ENCODE measurements at places on chromosomes 7 and 10.

DNA sequence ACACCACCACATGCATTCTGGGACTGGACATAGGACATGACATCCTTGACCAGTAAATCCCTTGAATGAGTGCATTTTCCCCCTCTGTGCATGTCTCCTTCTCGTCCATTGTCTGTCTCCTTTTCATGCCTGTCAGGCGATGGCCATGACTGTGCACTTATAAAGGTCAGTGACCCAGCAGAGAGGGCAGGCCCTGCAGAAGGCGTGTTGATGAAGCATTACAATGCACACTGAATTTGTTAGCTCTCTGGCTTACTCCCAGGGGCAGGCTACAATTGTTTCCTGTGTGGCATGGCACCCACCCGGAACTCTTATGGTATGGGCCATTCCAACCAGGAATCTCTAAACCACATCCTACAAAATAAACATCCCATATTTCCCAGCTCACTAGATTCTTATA is 71.1 kb downstream of the SAMD9 start:
- DNase-seq: no peak

DNA sequence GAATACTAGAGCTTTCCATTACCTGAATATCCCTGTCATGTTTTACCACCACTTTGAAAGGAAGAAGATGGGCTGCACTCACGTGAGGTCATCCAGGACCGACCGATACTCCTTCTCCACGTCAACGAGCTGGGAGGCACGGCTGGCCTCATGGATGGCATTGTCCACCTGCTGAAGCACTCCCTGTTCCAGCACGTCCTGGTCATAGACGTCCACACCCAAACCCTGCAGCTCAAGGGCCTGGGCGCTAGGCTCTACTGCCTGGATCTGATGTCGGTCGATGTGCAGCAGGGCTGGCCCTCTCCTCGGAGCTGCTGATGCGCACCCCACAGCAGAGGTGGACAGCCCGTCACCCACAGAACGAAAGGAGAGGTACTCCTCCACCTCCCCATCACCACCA is 6.5 kb downstream of the ERCC6 start:
- DNase-seq: no peak

GRCh38 chr10:127318396-127318795 is 122.0 kb upstream of the INSYN2A start:
- no peak for DNase-seq

DNA sequence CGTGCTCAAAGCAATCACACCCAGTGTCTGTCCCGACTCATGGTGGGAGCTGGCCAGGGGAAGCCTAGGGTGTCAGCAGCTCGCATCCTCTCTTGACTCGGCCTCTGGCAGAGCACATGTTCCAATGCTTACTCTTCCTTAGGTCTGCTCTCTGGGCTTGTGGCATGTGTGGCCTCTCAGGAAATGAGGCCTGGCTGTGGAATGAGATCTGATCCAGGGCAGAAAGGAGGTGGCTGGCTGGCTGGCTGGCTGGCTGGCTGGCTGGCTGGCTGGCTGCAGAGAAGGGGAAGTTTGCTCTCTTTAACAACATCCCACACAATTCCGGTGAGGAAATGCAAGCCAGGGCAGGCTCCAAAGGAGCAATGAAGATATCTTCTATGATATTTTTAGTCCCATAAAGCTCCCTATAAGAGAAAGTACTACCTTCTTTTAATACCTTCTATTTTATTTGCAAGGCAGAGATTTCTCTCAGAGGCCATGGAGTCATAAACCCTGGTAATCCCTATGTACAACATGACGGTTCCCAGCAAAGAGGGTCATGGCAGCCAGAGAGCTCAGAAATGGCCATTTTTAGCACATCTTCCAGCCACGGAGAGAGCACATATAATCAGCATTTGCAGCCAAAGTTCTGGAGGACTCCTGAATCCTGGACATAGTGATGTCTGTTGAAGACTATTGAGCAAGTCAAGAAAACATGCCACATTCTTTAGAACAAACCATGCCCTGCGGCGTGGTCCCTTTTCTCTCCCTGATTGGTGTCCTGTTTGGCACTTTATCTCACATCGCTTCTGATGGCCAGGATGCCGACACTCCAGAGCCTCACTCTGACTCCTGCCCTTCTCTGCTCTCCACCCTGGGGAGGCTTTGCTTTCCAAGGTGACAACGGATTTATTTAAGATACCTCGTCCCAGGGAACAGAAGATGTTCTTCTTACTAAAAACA is 153.7 kb downstream of the FANK1 start:
- DNase-seq: peak; percentile 78

GRCh38 chr10:35480142-35480541 is 125.0 kb upstream of the GJD4 start:
- no peak for DNase-seq

DNA sequence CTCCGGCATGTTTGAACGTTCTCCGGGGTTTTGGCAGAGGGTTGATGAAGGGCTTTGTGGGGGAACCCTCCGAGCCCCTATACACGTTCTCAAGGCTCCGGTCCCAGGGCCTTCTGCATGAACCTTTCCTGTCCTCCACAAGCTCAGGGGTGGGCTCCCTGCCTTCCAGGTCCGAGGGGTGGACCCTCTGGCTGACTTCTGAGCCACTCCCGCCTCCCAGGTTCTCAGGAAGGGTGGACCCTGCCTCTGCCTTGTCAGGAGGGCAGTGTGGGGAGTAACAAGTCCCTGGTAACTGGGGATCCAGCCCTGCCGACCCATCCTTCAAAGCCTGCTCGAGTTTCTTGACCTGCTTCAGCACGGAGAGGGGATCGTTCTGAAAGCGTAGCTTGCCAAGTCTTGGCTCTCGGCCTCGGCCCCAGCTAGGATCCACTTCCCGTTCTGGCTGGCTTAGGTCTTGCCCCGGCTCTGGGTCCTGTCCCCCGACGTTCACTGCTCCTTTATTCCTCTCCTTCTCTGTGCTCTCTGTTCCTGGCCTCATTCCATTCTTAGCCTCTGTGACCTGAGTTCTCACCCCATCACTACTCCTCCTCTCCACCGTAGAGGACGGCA is 38.9 kb downstream of the DENND2A start:
- no peak for DNase-seq

DNA sequence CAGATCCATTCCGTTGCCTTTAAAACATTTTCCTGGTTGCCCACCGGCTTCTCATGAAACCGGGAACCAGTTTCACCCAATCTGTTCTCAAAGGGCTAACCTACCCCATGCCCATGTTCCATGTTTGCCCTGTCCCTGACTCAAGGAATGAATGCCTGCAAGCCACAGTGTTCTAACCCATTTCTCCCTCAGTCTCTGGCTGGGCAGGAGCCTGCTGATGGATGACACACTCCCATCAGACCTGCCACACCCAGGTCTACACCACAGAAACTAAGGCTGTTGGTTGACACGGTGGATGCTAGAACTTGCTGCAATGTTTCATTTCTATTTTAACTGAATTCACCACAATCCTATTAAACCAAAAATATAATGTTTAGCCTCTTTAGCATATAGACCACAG is 15.6 kb downstream of the CLRN3 start:
- no peak for DNase-seq

GRCh38 chr7:35604595-35604994 is 90.3 kb downstream of the HERPUD2 start:
- no peak for DNase-seq

DNA sequence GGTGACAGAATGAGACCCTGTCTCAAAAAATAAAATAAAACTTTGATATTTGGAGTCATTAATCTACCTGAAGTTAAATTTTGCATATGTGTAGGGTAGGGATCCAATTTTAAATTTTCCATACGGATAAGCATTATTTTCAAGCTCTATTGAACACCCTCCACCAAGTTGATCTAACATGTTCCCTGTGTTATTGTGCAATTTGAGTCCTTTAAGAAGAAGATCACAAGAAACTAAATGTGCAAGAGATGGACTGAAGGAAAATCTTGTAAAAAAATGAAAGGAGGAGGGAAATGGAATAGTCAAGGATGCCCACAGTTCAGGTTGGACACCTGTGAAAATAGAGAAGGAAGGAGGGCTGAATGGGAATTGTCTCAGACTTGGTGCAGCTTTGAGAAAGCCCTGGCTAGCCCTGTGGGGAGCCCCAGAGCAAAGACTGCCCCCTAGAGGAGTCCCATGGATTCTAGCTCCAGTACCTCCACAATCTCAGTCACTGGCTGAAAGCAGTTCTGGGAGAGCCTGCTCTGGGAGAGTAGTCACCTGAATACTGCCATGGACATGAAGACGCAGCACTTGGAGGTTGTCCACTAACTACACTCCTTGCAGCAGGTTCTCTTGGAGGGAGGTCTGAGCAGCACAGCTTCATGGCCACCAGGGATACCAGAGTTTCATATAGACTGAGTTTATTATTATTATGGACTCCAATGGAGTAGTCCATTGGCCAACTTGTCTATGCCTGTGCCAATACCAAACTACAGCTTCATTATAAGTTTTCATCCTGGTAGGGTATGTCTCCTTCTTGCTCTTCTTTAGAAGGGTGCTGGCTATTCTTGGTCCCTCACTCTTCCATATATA is 5.7 kb upstream of the TIAL1 start:
- no peak for DNase-seq

DNA sequence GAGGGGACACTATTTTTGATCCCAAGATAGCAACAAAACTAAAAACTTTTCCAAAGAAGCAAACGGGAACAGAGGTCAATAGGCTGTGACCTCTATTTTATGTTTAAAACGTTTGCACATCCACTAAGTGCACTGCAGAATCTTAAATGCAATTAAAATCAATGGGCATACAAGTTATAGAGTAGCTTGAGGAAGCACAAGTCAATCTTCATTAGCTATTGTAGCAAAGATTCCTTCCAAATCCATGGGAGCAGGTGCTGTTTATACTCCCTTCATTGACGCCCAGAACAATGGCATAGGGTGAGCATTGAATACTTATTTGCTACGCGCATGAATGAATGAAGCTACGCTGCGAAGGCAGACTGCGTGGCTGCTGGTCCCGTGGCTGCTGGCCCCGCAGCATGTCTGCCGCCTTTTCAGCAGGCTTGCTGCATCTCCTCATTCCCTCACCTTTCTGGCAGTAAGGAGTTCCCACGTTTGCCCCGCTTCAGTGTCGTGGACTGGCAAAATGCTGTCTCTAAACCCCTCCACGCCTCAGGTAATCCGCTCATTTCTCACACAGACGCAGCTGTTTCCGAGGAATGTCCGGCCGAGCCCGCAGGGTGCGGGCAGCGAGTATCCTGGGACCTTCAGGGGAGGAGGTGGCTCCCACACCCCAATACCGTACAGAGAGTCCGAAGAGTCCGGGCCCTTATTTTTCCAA is 754 bp upstream of the PHYHIPL start:
- DNase-seq: no peak

- no peak for DNase-seq
These were observed 1064.1 kb upstream of the GHITM start for GRCh38 chr10:83075016-83075814.

DNA sequence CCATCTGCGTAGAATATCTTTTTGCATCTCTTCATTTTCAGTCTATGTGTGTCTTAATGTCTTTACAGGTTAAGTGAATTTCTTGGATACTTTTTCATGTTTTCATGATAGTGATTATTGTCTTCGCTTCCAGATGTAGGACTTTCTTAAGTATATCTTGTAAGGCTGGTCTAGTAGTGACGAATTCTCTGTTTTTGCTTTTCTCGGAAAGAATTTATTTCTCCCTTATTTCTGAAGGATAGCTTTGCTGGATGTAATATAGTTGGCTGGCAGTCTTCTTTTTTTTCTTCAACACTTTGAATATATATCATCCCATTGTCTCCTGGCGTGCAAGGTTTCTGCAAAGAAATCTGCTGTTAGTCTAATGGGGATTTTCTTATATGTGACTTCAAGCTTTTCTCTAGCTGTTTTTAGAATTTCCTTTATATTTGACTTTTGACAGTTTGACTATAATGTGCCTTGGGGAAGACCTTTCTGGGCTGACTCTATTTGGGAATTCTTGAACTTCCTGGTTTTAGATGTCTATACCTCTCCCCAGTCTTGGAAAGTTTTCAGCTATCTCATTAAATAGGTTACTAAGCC is 14.3 kb downstream of the GTPBP4 start:
- DNase-seq: no peak

- DNase-seq: no peak
These were observed 10.1 kb upstream of the PON1 start for GRCh38 chr7:95334447-95334846.

DNA sequence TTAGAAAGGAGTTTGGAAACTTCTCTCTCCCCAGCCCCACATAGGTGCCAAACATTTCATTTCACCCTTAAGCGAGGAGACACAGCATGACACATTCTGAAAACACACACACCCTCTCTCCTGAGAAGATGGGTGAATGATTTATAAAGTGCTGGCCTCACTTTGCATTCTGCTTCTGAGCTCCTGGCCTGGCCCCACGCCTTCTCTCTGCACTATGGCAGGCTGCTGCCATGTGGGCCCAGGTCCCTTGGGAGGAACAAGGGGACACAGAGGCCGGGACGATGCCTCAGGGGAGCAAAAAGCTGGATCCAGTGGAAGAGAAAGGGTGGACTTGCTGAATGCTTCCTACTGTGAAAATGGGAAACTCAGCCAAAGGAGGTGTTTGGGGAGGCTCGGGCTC is 56.0 kb downstream of the CPXM2 start:
- no peak for DNase-seq

DNA sequence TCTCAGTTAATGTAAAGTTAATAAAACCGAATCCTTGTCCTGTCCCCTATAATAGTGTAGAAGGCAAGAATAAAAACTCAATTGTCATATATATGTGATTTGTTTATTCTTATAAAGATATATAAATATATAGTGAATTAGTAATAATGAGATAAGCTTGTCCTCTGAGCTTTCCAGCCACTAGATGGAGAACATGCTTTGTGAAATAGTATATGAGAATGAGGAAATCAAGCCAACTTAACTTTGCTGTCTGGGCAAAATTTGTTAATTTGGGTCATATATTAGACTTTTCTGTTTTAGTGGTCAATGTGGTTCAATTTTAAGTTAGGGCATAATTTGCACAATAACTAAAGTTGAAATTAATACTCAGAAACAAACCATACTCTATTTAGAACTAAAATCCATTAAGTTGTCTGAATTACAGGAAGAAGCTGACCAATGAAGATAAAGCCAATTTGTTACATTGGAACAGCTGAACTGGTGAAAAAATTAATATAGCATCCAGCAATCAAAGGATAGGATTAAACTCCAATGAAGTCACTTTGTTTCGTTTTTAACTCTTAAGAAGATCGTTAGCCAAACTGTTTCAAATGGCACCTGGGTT is 595.0 kb downstream of the ARL4A start:
- no peak for DNase-seq

GRCh38 chr10:80658068-80658467 is 120.4 kb downstream of the SH2D4B start:
- no peak for DNase-seq

DNA sequence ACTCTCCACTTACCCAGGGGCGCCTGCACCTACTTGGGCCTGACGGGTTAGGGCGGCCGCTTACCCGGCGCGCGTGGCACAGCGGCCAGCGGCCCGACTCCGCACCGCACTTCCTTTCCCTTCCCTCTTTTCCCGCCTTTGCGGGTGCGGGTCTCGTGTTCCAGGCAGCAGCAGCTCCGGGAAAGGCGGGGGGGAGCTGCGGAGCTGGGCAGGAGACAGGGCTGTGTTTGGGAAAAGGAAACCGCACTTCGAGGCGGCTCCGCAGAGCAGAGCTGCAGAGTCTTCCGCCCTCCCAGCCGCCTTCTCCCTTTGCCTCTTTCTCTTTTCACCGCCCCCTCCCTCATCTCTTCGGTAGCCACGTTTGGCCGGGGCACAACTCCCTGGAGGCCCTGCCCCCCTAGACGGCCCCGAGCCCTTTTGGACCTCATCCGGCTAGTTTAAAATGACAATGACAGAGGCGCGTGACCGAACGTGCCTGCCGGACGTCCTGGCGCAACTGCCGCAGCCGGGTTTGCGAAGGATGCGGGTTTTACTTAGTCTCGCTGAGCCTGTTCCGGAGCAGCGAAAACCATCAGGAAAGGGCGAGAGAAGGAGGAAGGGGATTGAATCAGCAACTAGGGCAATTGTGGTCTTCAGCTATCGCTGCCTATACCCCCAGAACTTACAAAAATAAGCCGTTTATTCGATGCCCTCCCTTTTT is 7.9 kb upstream of the PAX2 start:
- DNase-seq: no peak

All from cardiac septum (tissue), 1 donor.